ENCODE measurements at places on chromosomes 13 and 19.

DNA sequence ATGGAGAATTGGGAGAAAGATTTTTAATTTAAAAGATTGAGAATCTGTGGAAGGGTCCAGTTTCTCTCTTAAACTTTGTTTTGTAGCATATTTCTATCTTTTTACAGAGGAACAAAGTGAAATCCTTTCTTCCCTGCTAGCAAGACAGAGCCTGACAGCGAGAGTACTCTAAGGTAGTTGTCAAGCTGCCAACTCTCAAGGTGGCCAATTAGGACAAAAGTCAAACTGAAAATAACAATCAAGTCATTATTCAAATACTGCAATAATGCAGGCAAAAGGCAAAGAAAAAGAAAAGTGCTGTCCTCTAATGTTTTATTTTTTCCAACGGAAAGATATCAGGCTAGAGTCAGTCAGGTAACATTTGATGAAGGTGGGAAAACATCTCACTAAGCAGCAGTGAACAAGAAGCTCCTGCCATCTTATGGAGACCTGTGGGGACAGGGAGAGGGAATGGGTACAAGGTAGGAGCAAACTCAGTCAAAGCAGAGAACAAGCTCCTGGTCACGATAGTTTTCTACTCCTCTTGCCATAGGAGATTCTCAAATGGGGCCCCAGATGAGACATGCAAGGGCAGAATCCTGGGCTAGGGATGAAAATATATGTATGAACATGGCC, 801.9 kb upstream of the SLITRK1 start:
- DNase-seq, result no peak

DNA sequence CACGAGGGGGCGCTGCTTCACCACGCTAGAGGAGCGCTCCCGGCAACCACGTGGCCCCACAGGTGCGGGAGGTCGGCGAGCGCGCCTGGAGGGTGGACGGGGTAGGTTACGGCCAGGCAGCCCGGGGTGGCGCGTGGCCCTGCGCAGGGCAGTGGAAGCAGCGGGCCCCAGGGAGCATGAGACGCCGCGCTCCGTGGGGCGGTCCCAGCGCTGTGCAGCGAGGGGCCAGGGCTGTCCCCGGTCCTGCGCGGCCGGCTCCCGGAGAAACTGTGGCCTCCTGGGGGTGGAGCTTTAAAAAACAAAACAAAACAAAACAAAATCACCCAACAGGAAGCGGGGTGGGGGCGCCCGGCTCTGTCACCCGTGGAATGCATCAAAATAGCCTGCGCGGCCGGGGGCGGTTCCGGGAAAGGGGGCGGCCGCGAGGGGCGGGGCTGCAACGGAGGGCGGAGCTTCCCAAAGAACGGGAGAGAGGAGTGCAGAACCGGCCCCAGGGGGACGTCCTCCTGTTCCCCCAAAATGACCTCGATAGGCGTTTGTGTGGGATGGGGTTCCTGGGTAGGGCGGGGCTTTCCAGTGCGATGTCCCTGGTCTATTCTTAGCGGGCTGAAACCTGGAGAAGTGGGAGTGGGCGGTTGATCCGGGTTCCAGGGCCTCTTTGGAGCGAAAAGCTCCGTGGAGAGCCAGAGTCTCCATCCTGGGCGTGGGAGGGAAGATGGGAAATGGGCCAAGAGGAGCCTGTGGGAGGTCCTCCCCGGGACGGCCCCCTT, 27.3 kb downstream of the NUMBL start:
- peak; percentile 70 for DNase-seq

DNA sequence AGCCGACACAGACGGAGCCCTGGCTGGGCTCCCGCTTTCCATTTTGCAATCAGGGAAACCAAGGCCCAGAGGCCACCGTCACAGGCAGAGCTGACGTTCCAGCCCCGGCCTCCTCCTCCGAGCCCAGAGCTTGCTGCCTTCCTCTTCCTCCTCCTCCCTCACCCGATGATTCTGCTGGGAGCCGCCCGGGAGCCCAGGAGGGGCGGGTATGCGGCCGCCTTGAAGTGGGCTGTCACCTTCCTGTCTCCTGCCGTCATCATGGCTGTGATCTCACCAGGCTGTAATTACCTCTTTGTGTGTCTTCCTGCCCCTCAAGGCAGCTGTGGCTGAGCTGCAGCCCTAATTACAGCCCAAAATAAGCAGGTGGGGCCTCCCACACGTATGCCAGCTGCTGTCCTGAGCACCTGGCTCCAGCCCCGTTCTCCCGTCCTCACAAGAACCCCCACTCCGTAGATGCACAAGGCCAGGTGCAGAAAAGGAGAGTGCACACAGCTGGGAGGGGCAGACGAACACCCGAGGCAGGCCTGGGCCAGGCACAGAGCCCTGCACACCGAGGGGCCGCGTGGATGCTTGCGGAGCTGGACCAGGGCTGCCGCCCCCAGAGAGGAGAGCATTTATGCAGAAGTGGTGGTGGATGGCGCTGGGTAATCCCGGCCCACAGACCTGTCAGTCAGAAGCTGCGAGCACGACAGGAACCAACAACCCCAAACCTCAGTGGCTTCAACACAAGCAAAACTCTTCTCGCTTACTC, 4.0 kb downstream of the TPGS1 start:
- DNase-seq, result peak; percentile 89

- no peak for DNase-seq
These were observed 53.0 kb downstream of the NLRP12 start for GRCh38 chr19:53771144-53771543.

DNA sequence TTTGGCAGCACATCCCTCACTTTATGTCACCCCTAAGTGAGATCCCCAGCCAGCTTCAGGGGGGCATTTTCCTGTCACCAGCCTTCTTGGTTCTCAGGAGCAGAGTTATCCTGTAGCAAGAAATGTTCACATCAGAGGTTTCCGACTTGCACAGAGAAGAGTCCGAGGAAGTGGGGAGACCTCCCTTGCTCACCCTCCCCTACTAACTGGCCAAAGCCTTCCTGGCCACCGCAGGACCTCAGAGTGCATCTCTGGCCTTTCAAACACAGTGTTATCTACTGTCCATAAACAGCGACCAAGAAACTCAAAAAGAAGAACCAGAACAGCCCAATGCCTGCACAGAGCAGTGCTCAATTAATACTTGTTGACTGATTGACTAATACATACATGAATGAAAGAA, 134.4 kb downstream of the USP12 start:
- DNase-seq, result no peak

- DNase-seq, result no peak
These were observed 575.8 kb downstream of the DACH1 start for GRCh38 chr13:71290963-71291841.

- no peak for DNase-seq
These were observed 815.9 kb upstream of the KLHL1 start for GRCh38 chr13:70923863-70924752.

Measured in NCI-H2107 (cell line).